ENCODE measurements at places on chromosomes 5 and 9.

GRCh38 chr9:98191671-98192502 lies 550 bp downstream of the CORO2A start:
- DNase-seq: peak; percentile 31

- no peak for DNase-seq
Observed at GRCh38 chr5:137613554-137614265, 114.6 kb upstream of the SPOCK1 start.

DNA sequence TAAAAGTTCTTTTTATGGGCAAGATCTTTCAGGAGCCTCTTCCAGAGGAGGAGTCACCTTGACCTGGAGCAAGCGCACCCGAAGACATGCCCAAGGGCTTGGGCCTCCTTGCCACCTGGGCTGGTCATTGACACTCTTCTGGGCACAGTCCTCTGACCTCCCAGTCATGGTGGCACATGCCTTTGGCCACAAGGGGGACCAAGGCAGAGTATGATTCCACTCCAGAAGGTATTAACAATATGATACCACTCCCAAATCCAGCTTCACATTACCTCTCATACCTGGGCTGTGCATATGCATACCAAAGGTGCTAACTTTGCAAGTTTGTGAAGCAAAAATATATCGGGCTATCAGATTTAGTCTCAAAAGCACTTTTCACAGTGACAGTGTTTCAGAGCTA lies 84.6 kb downstream of the MAST4 start:
- DNase-seq: no peak

DNA sequence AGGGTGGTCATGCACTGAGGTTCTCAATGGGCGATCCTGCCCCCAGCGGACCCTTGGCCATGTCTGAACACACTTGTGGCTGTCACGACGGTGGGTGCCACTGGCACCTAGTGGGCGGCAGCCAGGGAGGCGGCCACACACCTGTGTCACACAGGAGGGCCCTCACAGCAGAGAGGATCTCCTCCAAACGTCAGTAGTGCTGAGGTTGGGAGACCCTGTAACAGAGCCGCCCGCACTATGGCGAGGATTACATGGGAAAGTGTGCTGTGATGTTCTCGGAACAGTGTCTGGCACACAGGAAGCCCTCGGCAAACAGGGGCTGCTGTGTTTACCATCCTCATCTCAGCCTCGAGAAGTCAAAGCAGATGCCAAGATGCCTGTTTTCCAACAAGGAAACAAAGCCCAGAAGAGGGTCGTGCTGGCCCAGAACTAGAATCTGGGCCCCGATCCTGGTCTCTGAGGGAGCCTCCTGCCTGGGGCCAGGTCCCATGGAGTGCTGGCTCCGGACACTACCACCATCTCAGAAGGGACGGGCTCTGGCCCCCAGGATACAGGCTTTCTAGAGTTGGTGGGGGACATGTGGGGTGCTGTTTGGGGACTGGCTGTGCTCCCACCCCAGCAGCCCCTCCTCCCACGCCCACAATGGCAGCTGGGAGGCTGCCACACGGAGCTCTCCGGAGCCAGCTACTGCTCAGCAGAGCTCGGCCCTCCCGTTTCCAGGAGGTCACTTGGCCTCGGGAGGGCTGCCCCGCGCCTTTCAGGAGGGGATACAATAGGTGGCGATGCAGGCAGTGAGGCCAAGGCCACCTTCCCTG lies 48.2 kb downstream of the DBH start:
- DNase-seq: no peak

DNA sequence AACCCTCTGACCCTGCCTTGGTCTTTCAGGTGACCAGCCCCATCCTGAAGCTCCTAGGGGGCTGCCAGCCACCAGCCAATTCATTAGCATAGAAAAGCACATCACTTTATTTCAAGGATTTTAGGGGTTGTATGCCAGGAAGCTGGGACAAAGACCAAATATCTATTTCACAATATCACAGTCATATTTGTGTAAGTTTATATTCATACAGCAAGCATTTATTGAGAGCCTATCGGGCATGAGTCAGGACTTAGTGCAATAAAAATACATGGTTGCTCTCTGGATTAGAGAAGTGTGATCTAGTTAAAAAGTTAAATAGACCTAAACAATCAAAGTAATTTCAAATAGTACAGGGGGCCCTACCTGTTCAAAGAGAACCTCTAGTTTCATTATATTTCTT lies 113.8 kb downstream of the ERCC6L2 start:
- DNase-seq: no peak

DNA sequence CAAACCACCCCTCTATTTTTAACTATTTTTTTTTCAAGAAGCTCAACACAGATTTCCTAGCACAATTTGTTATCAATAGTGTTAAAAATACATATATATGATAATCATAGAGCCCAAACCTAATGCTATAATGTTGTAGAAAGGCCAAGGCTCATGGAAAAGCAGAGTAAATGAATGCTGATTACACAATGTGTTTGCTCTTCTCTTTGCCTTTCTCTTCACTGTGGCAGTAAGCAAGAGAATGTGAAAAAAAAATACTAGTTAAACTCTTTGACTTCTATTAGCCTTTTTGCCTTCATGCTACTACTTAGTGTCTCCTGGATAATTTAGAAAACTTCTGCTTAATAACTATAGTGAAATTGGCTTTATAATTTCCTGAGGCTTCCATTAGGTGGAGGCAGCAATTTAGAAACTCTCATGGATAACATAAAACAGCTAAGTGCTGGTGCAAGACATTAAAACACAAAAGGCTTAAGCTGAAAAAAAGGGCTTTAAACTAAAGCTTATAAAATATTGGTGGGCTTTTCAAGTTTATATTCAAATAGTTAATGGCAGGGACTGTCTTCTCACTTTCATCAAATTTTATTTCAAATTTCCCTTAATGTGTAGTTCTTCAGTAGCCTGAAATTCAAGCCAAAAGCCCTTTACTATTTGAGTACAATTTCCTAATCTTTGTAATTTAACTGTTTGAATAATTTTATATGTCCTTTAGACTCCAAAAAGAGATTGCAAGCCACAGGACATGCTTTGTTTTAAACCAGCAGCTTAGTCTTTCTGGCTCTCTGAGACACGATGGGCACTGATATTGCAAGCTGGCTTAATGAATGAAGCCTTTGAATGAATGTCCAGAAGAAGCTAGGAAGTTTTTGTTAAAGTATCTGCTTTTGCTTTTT lies 2031.8 kb upstream of the CDH6 start:
- no peak for DNase-seq

GRCh38 chr5:142239394-142240159 lies 85.2 kb downstream of the SPRY4 start:
- no peak for DNase-seq

- DNase-seq: peak; percentile 33
Observed at GRCh38 chr5:79878721-79879336, 112.2 kb downstream of the MTX3 start.

GRCh38 chr9:23587433-23587832 lies 238.6 kb downstream of the ELAVL2 start:
- DNase-seq: no peak

GRCh38 chr5:76351176-76351575 lies 51.9 kb upstream of the IQGAP2 start:
- no peak for DNase-seq

DNA sequence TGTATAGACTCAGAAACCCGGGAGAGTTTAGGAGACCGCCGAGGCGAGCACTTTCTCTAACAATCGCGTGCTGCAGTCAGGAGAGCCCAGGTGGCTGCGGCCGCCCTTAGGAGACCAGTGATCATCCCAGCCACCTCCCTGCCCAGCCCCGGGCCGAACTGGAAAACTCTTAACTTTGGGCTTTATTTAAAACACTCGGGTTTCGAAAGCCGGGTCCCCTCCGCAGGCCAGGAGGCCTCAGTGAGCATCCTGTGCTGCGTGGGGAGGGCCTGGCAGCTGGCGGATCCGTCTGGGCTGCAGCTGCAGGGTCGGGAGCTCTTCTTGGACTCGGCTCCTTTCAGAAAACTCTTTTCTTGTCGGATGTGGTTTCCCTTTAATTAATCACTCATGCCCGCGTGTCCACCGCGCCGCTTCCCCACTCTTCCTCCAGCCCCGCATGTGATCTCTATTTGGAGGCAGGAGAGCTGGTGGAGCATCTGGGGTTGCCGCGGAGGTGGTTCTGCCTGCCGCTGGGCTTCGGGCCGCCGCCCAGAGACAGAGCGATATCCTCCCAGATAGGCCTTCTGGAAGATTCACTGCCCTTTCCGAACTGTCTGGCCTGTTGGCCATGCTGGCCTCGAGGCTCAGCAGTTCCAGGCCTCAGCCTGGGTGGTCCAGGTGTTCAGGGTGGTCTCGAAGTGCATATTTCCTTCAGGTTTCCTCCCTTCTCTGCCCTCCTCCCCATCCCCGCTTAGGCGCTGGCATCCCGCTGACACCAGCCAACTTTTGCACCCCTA lies 59.5 kb downstream of the TMEM174 start:
- no peak for DNase-seq

DNA sequence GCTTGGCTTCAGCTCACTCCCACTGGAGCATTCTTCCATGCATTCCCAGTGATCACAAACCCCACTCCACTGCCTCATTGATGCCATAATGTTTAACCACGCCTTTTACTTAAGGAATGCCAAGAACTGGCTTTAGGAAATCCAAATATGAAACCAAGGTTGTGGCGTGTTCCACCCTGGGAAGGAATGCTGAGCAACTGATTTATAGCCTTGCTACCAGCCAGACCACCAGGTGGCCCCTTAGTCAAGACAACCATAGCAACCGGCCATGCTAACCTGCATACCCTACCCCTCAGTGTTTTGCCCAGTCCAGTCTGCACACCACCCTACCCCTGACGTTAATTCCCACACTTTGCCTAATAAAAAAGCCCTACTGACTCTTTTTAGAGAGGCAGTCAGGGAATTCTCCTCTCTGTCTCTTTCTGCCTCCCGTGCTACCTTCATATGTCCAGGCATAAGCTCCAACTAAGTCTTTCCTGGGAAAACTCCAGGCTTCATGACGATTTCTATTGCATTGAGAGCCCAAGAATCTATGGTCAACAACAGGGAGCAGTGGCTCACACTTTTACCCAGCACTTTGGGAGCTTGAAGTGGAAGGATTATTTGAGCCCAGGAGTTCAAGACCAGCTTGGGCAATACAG lies 27.0 kb upstream of the PRRC2B start:
- no peak for DNase-seq

GRCh38 chr5:127571314-127572131 lies 54.1 kb downstream of the PRRC1 start:
- DNase-seq: peak; percentile 48

DNA sequence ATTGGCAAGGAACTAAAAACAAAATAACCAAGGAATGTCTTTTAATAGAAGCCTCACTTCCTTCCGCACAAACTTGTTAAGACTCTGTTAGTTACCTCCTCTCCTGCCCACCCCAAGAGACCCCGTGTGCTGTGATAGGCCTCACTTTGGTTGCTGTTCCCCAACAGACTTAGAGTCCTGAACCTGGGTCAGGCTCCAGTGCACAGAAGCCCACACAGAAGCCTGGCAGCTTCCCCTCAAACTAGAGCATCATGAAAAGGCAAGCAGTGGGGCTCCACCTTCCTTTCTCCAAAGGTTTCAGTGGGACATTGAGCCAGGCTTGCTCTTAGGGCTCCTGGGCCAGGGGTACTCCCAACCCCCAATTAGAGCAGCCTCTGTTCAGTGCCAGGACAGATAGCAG lies 230.5 kb downstream of the ESM1 start:
- no peak for DNase-seq

DNA sequence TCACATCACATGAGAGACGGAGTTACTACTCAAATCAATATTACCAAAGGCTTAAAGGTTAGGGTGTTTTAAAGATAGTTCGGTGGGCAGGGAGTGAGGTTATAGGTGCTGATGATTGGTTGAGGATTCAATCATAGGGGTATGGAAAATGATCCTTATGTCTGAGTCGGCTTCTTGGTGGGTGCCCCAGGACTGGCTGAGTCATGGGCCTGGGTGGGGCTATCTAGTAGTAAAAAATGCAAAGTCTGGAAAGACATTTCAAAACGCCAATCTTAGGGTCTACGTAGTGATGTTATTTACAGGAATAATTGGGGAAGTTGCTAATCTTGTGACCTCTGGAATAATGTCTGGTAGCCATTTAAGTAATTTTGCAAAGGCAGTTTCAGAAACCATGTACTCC lies 15.2 kb upstream of the SPIN1 start:
- no peak for DNase-seq

DNA sequence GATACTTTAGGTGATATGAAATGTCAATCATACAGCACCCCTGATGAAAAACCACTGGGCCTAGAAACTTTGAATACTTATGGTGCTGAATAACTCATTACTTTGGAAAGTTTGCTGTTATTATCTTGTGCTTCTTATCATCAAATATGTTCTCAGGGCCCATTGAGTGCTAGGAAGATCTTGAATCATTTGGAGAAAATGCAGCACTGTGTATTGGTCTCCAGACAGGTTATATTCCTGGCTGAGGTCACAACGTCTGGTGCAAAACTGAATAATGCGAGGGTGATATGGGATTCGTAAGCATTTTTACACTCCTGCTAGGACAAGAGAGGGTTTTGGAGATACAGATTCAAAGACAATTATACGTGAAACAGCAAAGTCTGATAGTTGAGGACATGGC lies 249.4 kb upstream of the TNC start:
- DNase-seq: no peak

DNA sequence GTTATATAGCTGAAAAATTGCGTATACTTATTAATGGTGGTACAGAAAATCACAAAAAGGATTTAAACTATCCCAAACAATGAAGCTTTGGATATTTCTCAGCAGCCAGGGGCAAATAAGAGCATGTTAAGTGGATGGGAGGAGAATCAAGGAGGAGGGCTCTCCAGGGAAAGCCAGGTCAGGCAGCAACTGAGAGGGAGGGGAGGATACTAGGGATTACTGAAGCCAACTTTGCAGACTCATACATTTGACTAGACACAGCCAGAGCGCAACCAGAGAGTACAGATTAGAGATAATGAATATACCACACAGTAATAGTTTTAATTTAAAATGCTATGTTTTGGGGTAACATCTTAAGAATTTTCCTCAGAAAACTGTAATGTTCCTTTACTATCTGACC lies 360.2 kb downstream of the HCN1 start:
- no peak for DNase-seq

DNA sequence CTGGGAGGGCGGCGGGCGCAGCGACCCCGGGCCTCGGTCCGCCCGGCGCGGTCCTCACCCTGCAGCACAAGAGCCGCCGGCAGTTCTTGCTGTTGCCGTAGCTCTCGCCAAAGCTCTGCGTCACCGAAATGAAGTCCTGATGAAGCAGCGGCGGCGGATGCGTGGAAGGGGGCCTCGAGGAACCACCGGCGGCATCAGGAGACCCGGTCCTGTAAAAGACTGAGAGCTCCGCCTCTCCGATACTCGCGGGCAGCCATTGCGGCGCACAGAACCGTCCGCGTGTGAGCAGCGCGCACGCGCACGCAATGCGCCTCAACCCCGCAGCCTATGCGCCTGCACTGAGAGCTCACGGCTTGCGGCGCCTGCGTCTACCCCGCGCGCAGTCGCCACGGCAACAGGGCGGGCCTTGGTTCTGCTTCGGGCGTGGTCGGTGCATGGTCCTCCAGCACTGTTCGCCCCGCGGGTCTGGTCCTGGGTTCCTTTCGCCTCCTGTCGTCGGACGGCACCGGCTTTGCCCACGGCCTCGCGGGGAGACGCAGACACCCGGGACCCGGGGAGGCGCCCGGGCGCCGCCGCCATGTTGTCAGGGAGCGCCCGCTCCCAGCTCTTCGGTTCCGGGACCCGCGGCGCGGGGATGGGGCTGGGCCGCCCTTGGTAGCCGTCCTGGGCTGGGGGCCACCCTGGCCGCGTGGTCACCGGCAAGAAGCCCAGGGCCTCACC lies 9.3 kb upstream of the GRIN1 start:
- DNase-seq: peak; percentile 94

Measured in GM12891 (cell line).